GM04503 (cell line): ENCODE measurements at places on chromosomes 7 and 10.

GRCh38 chr10:87864496-87865059 is 1.2 kb downstream of the PTEN start:
- DNase-seq: no peak

DNA sequence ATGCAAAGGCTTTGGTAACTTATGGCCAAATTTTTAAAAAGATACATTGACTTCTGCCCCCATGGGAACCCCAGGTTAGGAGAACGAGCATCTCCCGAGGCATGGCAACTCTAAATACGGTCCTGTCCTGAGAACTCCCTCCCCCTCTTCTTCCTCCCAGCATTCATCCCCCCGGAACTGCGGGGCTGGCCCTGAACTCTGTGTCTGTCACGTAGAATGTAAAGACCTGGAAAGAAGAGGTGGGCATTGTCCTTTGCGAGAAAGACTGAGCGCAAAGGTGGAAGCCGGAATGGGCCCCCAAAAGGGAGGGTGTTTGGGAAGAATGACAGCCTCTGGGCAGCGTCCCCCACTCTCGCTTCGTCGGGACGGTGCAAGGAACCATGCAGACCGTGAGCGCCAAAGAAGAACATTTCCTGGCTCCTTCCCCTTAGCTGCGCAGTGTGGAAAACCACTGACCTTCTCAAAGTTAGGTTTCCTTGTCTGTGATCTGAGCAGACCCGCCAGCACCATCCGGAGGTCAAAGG is 21.0 kb downstream of the SHH start:
- no peak for DNase-seq

- peak; percentile 81 for DNase-seq
These were observed 99.6 kb downstream of the SVIL start for GRCh38 chr10:29535012-29535777.

DNA sequence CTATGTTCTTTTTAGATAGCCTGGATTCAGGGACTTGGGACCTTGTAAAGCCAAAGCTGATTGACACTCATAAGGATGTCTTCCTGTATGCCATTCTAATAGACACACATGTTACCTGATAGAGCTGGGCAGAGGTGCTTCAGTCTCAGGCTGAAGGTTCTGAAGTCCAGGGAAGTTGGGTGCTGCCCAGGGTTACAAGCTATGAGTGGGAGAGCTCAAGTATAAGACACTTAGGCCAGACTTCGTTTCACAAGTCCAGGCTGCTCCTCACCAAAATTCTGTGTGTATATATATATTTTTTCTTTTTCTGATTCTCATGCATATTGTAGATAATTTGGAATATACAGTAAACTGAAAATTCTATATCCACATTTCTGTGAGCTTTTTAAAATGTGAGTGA is 144.2 kb downstream of the HDAC9 start:
- DNase-seq: no peak

DNA sequence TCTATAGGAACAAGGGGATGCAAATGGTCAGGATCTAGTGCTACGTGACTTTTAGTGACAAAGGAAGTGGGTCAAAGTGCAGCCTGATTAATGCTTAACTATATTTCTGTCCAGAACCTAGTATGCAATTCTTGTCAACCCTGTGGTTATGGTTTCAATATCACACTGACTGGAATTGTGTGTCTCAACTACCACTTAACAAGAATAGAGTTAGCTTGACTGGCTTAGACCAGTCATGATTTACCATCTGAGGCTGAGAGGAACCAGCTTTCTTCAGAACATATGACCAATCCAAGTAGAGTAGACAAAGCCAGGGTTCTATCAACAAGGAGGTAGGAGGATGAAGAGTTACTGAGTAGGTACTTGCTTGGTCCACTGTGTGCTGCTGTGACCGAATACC is 54.4 kb downstream of the MYPN start:
- no peak for DNase-seq

DNA sequence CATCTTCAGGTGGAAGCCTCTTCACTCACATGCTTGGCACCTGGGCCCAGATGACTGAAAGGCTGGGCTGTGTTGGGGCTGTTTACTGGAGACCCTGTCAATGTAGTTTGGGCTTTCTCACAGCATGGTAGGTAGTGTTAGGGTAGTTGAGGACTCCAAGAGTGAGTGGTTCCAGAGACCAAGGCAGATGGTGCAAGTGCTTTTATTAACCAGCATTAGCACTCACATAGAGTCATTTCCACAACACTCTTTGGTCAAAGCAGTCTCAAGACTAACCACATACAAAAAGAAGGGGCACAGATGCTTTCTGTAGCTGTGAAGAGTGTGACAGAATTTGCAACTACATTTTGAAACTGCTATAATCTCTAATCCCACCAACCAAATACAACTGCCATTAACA is 135.0 kb downstream of the RTKN2 start:
- no peak for DNase-seq

GRCh38 chr10:88113232-88113631 is 249.8 kb downstream of the PTEN start:
- no peak for DNase-seq

- no peak for DNase-seq
These were observed 128.5 kb downstream of the WDR11 start for GRCh38 chr10:120979435-120980278.

DNA sequence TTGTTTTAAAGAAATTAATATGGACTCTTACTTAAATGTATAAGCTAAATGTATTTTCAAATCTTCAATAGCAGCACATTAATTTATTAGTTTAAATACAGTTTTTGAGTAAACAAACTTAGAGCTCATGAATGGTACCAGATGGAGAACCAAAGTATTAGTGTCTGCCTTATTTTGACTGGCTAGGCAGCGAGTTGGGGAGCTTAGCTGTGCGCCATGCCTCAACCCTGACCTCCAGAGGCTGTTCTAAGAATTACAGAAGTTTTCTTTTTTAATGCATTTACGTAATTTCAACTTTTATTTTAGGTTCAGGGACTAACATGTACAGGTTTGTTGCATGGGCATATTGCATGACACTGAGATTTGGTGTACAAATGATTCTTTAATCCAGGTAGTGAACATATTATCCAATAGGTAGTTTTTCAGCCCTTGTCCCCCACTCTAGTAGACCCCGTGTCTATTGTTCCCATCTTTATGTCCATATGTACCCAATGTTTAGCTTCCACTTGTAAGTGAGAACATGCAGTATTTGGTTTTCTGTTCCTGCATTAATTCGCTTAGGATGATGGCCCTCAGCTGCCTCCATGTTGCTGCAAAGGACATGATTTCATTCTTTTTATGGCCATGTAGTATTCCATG is 166.8 kb downstream of the IQUB start:
- no peak for DNase-seq

DNA sequence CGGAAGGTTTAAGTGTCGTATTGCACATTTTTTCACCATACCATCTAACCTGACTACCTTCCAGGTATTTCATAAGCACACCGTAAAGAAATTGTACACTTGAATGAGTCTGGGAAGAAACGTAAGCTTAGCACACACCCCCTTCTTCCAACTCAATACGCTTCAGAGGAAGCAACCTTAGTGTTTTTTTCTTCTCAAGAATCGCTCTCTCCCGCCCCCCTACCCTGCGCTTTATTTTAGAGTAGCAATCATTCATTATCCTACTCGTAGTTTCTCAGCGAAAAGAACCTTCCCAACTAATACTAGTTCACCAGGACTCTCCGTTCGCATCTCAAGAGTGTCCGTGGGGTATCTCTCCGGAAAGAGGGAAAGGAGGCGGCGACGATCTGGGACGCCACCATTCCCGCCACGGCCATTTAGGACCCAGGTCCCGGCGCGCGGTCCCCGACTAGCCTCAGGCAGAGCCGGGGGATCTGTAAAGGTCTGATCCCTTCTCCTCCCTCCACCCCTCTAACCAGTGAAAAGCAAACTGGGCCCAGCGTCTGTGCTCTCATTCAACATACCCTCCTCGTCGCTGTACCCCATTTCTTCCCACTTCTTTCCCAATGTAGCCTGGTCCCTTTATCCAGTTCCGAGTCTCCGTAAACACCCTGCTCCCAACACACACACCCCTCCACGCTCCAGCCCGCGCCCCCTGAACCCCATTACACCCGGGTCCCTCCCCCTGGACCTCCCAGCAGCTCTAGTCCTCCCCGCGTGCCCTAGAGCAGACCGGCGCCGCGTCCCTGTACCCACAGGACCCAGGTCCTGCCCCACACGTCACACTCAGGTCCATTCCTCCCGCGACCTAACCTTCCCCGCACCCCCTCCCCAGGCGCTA is 16.0 kb downstream of the MYOZ1 start:
- no peak for DNase-seq

DNA sequence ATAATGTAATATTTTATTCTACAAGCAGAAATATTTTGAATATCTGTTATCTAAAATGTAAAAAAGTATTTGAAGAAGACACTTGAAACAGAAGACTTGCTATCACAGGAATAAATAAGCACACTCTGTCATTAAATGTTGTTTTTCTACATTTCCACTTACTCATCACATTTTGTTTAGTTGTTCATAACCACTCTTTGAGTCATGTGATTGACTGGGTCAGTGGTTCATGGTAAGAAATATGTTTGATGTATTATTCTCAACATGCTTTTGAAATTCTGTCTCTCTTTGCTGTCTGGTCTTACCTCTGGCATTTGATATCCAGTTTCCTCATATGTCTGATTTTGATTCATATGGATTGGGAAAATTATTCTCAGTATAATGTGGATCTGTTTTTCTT is 171.8 kb downstream of the SUGCT start:
- peak; percentile 23 for DNase-seq

DNA sequence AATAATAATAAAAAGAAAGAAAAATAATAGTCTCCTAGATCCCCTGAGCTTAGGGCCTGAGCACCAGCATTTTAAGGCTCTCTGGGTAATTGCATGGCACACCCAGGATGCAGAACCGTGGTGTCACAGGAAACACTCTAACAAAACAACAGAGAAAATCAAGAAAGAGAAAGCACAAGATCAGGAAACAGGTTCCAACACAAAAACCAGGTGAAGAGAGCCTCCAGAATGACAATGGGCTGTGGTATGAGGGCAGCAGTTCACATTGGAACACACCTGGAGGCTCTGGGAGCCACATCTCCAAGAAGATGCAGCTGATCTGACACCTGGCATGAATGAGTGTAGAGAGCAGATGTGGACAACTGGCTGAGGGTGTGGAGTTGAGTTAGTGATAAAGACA is 7.1 kb downstream of the MMRN2 start:
- no peak for DNase-seq

GRCh38 chr7:4744391-4745264 is 30.8 kb upstream of the AP5Z1 start:
- DNase-seq: peak; percentile 99

GRCh38 chr7:81014266-81014665 is 95.4 kb upstream of the SEMA3C start:
- DNase-seq: no peak

DNA sequence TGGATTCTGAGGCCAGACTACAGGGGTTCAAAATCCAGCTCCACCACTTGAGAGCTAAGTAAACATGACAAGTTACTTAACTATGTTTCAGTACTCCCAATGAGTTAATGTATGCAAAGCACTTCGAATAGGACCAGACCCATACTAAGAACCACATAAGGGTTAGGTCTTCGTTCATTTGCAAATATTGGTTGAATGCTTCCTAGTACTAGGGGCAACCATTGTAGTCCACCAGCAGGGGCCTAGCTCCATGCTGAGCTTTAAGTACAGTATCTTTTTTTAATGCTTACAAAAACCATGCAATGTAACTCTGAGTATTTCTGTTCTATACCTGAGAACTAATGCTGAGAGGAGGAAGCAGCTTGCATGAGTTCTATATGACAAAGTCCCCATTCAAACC is 80.4 kb upstream of the PDE1C start:
- DNase-seq: no peak

- no peak for DNase-seq
These were observed 245.0 kb downstream of the HDAC9 start for GRCh38 chr7:18740579-18740988.

DNA sequence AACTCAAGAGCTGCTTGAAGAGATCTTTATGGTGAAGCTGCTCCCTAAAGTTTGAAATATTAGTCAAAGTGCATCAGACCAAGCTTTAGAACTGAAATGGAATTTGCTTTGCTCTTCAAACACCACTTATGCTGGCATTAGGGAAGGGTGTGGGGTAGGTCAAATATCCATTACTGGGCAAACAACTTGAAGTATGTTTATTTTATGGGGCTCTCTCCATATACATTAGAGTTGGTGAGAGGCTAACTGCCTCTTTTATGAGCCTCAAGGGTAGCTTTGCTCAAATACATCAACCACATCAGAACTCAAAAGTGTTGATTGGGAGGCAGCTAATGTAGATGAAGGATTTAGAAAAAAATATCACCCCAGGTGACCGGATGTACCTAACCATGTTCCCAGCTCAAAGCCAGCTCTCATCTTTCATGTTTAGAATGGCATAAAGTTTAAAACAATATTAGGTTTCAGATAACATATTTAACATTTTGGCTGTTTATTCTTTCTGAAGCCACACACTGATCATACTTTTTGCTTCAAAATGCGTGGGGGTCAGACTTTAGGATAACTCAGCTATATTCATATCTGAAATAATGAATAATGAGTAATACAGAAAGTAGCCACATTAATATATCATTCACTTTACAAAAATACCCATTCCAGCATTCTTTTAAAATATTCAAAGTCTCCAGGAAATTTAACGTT is 318.6 kb downstream of the PTEN start:
- no peak for DNase-seq

GRCh38 chr7:146115548-146115850 is 1.1 kb upstream of the CNTNAP2 start:
- no peak for DNase-seq

GRCh38 chr7:30503274-30504212 is 1.1 kb downstream of the GGCT start:
- DNase-seq: no peak
